ENCODE measurements at places on chromosomes 2 and 18. TPM values are rescaled to one million over a fixed set of nuclear protein-coding genes. Genes with fewer than 3 reads are reported as not detected.

The CCDC74B gene
- total RNA-seq, result 0.09 TPM

The MRO gene
- 2.8 TPM for total RNA-seq

The MERTK gene
- 9.0 TPM for total RNA-seq

The FAM161A gene
- total RNA-seq, result 0.59 TPM

The CHRND gene
- not detected for total RNA-seq

- no peak for DNase-seq
These were observed 52.2 kb downstream of the NCOA1 start for GRCh38 chr2:24543252-24543651.

- no peak for DNase-seq
These were observed 77.7 kb downstream of the GULP1 start for GRCh38 chr2:188369365-188369764.

- DNase-seq, result no peak
These were observed 677 bp downstream of the GAD1 start for GRCh38 chr2:170817093-170818035.

DNA sequence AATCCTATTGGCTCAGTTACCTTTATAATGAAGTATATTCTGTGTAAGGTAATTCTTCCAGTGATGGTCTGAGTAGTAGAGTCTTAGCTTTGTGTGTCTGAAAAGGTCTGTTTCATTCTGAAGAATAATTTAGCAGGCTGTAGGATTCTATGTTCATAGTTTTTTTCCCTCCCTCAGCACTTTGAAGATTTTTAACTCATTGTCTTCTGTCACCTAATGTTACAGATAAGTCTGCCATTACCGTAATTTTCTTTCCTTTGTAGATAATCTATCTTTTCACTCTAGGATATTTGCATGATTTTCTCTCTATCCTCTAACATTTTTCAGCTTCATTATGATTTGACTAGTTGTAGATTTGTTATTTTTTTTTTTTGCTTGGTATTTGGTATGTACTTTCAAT lies 22.7 kb downstream of the INSIG2 start:
- DNase-seq, result no peak

- no peak for DNase-seq
These were observed 4.6 kb downstream of the HOXD1 start for GRCh38 chr2:176193048-176193447.

DNA sequence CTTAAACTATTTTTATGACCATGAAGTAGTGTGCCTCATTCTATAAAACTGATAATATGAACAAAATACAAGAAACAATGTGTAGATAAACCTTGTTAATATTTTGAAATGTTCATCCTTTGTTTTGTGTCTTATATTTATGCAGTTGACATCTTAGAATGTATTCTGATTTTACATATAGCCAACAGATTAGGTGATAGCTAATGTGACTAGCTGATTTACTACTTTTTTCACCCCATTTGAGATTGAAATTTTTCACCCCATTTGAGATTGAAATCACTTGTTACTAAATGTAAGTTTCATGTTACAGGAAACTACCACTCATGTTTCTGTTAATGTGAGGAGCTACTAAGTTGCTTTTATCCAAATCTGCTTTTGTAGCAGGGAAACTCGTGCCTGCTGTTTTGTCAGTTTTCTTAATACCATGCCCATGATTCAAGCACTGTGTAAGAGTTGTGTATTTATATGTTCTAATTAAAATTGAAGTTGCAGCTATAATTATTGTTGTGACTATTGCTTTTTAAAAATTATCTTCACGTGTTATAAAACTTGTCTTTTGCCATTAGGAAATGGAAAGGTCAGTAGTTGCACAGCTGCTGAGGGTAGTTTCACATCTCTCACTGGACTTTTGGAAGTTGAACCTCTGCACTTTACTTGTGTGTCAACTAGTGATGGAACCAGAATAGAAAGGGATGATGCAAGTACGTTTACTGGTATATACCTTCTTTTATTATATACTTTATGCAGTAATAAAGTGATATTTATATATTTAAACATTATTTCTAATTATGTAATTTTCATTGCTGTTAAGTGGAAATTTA lies 96.6 kb downstream of the BIRC6 start:
- DNase-seq, result no peak

DNA sequence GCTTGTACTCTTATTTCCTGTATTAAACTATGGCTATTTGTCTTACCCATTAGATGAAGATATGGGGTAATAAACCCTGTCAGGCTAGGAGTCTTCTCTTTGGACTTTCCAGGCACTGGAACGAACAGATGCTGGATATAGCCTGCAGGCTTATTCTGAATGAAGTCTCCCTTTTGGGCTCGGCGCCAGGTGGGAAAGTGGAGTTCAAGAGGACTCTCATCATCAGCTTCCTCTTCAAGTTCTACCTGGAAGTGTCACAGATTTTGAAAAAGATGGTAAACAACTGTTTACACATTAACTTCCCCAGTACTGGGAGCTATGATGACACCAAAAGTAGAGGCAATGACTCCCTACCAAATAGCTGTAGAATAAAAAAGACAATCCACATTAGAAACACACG lies 27.9 kb downstream of the AOX1 start:
- DNase-seq, result no peak

GRCh38 chr2:226447338-226448300 lies 352.0 kb downstream of the IRS1 start:
- no peak for DNase-seq

DNA sequence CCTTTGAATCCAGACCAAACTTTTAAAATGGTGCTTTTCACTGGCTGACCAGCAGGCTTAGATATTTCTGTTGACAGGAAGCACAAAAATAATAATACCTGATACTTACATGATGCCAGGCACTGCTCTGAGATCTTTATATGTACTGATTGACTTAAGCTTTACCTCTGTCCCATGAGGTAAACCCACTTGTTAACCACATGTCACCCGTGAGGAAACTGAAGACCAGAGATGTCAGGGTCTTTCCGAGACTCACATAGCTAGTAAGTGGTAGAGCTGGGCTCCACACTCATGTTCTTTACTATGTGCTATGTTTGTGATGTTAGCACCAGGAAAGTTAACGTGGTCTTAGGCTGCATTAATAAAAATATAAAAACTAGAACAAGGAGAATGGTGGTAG lies 297.7 kb downstream of the PLCL1 start:
- DNase-seq, result no peak

- no peak for DNase-seq
These were observed 253.4 kb downstream of the TMX3 start for GRCh38 chr18:68461481-68462018.

DNA sequence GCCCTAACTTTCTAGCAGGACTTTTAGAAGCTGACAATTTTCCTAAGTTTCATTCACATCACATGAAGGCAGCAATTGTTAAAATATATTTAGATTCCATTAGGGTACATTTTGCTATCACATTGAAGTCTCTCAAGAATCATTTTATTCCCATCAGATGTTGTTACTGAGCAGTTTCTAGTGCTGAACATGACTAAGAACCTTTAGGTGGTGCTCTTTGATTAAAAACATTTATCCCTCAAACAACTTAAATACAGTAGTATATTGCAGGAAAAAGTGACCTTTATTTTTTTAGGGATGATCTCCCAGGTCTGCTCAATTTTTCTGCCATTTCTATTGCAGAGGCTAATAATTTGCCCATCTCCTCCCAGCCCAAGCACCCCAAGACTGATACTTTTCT lies 22.9 kb upstream of the NARS1 start:
- DNase-seq, result no peak

GRCh38 chr2:149019768-149020167 lies 18.7 kb upstream of the LYPD6B start:
- no peak for DNase-seq

Data from liver (tissue), 10 donors.